Colonic mucosa (tissue), 4 donors: ENCODE measurements at places on chromosomes 4 and X.
A peak's percentile ranks its signal among the peaks of the same experiment; 100 is the strongest.

DNA sequence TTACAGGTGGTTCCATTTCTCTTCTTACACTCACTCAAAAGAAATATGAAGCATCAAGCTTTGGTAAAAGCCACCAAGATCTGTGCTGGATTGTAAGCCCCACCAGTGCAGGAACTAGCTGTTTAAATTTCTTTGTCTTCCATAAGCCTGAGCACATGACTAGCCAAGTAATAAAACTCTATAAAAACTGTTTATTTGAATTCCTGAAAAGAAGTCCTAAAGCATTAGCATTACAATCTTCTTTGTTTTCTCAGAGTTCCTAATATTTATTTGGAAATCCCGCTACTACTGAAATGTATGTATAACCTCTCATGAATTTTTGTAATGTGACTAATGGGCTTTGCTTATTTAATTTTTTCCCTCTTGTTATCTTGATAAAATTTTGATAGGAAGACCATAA is 65.9 kb downstream of the IQCM start:
- DNase-seq = no peak

GRCh38 chrX:121191779-121192178 is 144.4 kb downstream of the GLUD2 start:
- DNase-seq = no peak

GRCh38 chr4:4386296-4386735 is 586 bp upstream of the NSG1 start:
- no peak for DNase-seq

DNA sequence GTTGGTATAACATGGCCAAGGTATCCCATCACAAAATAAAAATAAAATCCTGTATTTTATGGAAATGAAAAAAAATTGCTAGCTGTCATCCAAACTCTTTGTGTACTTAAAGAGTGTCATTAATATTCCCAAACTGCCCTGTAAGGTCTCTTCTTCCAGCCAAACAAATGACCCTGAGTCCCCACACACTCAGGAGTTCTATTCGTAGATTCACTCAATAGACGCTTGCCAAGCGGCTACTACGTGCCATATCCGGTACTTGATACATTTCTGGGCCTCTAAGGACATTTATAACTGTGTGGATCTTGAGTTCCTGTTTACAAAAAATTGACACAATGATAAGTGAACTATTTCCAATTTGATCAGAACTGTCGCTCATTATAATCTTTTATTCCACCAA is 245.1 kb downstream of the SCFD2 start:
- DNase-seq = no peak

DNA sequence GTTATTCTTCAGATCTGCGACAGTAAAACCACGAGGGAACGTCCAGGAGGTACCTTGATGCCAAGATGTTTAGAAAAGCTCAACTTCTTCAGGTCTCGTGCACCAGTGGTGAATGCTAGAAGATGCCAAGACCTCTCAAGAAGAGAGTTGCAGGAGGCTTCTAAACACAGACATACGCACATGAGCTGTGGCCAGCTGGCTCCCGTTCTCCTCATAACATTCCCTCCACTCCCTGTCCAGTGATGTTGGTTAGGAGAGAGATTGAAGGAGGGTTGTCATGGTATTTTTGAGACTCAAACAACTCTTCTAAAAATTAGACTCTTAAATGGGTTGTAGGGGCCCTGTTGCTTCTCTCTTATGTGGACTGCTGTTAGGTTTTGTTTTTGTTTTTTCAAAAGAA is 184.3 kb downstream of the QDPR start:
- no peak for DNase-seq

DNA sequence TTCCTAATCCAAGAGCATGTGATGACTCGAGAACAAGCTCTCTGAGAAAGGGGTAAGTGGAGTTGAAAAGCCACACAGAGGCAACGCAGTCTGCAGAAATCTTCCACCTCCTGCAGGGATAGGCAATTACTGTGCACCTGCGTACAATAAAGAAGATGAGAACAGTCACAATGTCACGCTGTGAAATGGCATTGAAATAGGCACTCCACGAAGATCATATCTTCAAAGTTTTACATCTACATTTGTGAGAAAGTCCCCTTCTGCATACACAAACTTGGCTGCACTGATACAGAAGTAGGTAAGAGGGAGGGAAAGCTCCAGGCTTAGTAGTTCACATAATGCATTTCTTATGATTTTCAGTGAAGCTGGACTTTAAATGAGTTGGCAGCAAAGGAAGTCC is 27.1 kb downstream of the DDX60L start:
- no peak for DNase-seq

GRCh38 chr4:67713529-67714247 is 12.7 kb upstream of the UBA6 start:
- no peak for DNase-seq

- DNase-seq = peak; percentile 65
Observed at GRCh38 chrX:47200385-47201150, 6.9 kb downstream of the UBA1 start.

GRCh38 chrX:132119821-132120515 is 7.9 kb downstream of the FRMD7 start:
- DNase-seq = no peak

GRCh38 chr4:48635310-48635709 is 144.8 kb downstream of the FRYL start:
- DNase-seq = no peak

DNA sequence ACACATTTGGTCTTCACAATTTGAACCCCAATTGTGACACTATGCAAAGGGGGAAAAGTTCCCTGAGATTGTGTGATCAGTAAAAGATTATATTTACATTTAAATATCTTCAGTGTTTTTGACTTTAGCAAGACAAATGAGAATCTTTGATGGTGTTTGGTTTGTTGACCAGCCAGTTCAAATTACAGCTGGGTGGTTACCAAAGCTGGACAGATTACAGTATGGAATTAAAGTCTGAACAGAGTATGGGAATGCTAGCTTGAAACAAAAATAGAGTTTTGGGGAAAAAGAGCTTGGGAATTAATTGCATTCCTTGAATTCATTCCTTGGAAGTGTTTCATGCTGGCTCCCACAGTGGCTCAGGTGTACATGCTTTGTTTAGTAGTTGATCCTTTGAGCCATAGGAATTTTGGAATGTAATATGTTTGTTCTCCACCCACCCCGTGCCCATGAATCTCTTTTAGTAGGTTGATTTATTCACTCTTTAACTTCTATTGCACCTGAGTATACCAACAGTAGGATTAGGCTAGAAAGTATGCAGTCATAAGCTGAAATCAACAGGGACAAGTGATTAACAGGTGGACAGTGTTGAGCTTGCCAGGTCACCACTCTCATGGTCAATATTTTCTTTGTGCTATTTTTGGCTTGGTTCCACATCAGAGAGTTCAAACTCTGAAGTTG is 81.1 kb upstream of the HELT start:
- DNase-seq = peak; percentile 15

GRCh38 chrX:15399962-15400391 is 15.8 kb upstream of the VEGFD start:
- DNase-seq = no peak

DNA sequence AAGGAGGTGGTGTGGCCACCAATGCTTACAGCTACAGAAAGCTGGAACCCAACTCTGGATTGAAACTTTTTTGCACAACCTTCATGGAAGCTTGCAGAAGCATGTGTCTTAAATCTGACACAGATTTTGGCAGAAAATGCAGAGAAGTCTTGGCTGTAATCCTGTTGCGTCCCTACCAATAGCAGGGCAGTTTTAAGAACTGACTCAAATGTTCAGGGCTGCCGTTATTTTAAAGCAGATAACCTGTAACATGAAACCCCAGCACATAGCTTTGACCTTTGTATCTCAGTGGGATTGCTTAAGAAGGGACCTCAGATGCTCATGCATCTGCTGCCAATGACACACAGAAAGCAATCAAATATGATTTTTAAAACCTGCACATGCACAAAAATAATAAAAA is at the start of gene VEGFD:
Gene VEGFD (minus strand): TSS at position 110 of the 400 bp plus-strand sequence. CDS start 467 bp downstream, outside the sequence.
- no peak for DNase-seq

DNA sequence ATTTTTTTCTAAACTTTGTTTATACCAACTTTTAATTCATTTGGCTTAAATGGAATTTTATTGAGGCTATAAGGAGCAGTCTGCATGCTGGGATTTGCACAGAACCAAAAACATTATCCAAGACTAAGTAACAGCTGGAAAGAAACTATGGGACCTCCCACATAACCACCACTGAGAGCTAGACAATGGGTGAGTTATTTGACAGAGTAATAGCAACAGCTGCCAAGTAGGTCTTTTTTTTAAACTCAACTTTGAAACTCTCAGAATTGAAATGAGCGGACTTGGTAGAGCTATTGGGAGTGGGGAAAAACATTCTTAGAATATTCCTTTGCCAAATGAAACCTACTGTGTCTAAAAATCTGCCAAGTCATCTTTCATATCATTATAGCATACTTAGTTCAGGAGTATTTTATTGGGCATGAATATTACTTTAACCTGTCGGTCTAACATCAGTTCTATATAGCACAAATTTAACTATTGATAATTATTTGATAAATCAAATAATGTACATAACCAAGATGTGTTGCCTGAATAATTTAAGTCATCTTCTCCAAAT is 1428.0 kb downstream of the PCDH7 start:
- DNase-seq = no peak

- peak; percentile 23 for DNase-seq
Observed at GRCh38 chr4:164700471-164700870, 53.5 kb upstream of the SMIM31 start.

DNA sequence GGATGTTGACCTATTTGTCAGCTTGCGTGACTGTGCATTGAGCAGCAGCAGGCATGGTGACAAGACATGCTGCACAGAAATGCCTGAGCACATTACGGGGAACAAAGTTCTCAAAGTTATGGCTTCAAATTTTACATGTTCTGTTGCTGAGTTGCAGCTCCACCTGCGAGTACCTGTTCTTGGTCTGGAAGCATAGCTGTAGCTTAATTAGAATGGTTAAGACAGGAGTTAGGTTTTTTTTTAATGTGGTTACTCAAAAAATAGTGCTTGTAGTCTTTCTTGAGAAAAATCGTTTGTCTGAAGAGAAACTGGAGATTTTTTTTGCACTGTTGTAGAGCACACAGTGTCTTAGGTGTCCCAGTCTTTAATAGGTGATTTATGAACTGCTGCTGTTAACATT is 38.8 kb upstream of the GNPDA2 start:
- no peak for DNase-seq

DNA sequence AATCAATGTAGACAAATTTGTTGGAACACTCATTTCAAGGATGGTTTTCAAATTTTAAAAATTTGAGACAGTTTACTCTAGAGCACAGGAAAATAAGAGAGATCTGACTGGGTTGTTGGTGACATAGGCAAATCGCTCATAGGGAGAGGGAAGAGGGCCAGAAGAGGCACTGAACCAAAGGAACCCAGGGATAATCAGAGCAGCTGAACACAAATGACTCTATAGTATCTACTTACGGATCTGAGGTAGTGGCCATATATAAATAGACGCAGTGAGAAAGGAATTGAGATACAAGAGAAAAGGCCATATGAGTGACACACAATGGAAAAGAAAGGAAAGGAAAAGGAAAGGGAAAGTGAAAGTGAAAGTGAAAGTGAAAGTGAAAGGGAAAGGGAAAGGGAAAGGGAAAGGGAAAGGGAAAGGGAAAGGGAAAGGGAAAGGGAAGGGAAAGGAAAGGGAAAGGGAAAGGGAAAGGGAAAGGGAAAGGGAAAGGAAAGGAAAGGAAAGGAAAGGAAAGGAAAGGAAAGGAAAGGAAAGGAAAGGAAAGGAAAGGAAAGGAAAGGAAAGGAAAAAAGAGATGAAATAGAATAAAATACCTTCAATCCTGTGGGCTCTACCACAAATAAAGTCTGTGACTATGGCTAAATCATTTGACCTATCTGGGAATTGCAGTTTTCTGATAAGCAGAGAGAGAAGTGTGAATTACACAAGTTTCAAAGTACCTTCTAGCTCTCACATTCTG is 759.2 kb downstream of the DMD start:
- DNase-seq = no peak

GRCh38 chr4:101528526-101528925 is 181.2 kb upstream of the PPP3CA start:
- no peak for DNase-seq

GRCh38 chr4:102301167-102301566 is 44.1 kb downstream of the SLC39A8 start:
- DNase-seq = no peak

GRCh38 chr4:87281603-87282002 is 41.1 kb downstream of the HSD17B13 start:
- no peak for DNase-seq

GRCh38 chrX:39017716-39018115 is 216.5 kb downstream of the MID1IP1 start:
- DNase-seq = no peak

DNA sequence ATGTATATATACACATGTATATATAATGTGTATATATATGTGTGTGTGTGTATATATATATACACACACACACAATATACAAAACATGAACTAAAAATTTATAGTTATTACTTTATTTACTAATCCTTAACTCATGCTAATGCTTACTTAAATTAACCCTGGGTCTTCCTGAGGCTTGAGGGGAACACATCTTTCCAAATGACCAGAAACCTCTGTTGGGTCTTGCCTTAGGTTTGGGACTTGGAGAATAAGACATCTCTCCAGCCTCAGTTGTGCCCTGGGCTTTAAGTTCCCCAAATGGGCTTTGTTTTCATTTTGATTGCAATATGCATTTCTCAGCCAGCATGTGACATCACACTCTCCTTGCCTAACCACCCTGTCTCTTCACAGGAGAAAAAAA is 7.7 kb downstream of the GEMIN8 start:
- no peak for DNase-seq

DNA sequence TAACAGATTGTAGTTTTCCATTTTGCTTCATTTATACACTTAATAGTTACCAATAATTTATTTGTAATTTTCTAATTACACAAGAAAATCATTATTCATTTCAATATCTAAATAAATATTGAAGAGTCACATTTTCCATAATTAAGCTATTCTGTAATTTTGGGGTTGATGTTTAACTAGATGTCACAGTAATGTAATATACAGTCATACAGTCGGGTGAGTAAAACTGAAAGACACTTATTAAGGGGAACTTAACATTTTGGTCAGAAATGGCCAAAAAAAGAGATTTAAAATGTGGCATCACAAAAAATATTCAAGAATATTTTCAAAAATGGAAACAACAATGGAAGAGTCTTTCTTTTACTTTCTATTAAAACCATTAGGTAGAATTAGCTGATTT is 1080.3 kb downstream of the ARAP2 start:
- DNase-seq = no peak

DNA sequence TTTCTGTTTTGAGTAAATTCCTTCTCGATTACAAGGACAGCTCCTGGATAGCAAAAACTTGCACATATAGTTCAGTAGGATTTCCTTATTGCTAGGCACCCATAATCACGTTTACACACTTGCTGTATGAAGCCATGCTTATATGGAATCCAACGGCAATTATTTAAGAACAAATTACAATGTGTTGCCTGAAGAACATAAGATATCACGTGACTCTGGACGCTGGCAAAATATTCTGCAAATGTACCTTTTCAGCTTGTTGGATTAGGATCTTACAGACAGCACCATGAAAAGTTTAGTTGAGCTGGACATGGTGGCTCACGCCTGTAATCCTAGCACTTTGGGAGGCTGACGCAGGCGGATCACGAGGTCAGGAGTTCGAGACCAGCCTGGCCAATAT is 17.4 kb downstream of the MFAP3L start:
- no peak for DNase-seq

GRCh38 chr4:153643406-153644383 is 40.4 kb upstream of the TLR2 start:
- no peak for DNase-seq

GRCh38 chr4:39083164-39083563 is 21.1 kb downstream of the KLHL5 start:
- DNase-seq = no peak
